ENCODE measurements at places on chromosomes 16 and 17. TPM values are rescaled to one million over a fixed set of nuclear protein-coding genes. Genes with fewer than 3 reads are reported as not detected.

- DNase-seq, result no peak
These were observed 31.7 kb upstream of the ETV4 start for GRCh38 chr17:43577664-43578403.

TP53TG3D gene
- total RNA-seq, result not detected

- no peak for DNase-seq
These were observed 18.3 kb upstream of the CBX8 start for GRCh38 chr17:79814974-79815835.

DNA sequence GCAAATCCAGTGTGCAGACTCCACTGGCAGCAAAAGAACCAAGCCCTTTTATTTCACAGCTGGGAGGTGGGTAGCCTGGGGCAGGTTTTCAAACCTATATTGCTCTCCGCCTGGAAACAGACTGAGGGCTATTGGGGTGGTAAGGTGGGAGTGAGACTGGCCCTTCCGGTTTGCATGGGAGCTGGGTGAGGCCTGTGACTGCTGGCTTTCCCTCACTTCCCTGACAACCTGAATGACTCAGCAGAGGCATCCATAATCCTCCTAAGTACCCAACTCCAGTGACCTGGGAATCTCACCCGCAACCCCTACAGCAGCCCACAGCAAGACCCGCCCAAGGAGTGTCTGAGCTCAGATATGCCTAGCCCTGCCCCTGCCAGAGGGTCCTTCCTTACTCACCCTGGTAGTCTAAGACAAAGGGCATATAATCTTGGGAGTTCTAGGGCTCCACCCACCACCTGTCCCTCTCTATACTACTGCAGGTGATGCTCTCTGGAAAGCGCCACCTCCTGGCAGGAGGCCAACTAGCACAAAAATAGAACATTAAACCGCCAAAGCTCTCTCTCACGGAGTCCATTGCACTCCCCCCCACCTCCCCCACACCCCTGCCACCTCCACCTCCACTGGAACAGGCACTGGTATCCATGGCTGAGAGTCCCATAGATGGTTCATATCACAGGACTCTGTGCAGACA, 602.0 kb upstream of the C16orf82 start:
- DNase-seq, result no peak

VASN gene
- 85.4 TPM for total RNA-seq

- no peak for DNase-seq
These were observed 36.1 kb downstream of the KCNJ2 start for GRCh38 chr17:70205401-70205800.

- DNase-seq, result no peak
These were observed 83.8 kb upstream of the FAM20A start for GRCh38 chr17:68684949-68685357.

NR1D1 gene
- total RNA-seq, result 1.8 TPM

DNA sequence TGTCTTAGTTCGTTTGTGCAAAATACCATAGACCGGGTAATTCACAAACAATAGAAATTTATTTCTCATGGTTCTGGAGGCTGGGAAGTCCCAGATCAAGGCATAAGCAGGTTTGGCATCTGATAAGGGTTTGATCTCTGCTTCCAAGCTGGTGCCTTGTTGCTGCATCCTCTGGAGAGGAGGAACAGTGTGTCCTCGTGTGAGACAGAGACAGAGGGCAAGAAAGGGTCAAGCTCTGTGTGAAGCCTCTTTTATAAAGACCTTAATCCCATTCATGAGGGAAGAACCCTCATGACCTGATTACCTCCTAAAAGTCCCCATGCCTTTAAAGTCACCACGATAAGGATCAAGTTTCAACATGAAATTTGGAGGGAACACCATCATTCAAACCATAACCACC, 55.8 kb upstream of the TANC2 start:
- no peak for DNase-seq

GRCh38 chr16:50718061-50718760, 23.7 kb upstream of the CYLD start:
- DNase-seq, result no peak

- DNase-seq, result peak; percentile 79
These were observed 27.7 kb upstream of the CLEC18B start for GRCh38 chr16:74448990-74449389.

GRCh38 chr17:63370696-63371095, 75.4 kb downstream of the CYB561 start:
- no peak for DNase-seq

RAB26 gene
- not detected for total RNA-seq

DNA sequence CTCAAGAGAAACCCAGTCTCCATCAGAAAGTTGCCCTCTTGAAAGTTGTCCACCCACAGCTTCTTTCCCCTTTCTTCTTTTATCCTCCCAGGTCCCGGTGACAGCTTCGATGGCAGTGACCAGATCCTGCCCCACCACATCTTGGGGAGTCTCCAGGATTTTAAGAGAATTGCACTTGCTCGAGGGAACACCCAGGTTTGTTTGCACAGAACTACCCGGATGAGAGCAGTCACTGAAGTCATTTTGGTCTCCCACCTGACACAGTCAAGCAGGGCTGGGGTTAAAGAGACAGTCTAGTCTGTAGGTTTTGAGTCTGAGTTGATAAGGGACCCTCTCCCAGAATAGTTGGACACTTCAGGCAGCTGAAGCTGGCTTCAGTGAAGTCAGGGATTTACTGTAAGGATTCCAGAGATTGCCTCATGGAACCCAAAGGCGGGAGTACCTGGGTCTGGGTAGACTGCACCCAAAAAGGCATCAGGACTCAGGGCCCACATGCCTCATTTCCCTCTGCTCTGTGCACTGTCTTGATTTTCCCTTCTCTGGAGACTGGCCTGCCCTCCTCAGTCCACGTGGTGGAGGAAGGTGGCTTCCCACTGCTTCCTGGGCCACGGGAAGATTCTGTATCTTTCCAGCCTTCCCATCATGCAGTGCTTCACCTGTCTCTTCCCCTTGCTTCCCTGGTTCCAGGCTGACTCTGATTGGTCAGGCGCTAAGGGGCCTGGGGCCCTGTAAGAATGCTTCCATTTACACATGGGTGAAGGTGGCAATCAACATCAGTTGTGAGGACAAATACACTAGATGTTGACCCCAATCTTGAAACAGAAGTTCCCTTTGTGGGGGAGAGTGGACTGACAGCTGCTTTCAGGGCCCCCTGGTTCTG, 9.5 kb downstream of the MYCBPAP start:
- no peak for DNase-seq

GRCh38 chr16:89564476-89565255, 4.2 kb downstream of the RPL13 start:
- no peak for DNase-seq

CDH3 gene
- 4.9 TPM for total RNA-seq

SHISA9 gene
- total RNA-seq, result 0.03 TPM

DNA sequence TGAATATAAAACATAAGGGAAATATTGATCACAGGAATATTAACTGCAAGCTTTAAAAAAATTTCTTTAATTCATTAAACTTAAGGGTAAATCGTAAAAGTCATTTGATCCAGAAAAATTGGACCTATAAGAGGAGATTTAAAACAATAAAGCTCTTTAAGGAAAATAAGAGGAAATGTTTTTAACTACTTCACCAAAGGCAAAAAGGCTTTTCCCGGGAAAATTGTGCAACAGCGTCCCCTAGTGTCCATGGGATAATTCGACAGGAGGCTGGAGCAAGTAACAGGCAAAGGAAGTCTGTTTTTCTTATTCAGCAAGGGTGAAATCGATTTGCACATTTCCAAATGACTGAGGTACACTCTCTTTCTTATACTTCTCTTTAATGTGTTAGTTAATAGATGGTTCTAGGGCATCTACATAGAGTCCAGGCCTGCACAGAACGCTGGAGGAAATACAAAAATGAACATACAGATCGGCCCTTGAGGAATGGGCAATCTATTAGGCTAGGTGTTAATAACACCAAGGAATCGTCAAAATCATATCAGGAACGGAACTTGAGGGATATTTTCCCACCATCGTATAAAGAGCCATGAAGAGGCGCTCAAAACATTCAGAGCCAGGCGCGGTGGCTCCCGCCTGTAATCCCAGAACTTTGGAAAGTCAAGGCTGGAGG, 61.4 kb downstream of the ZNF18 start:
- no peak for DNase-seq

VTN gene
- 0.08 TPM for total RNA-seq

DNA sequence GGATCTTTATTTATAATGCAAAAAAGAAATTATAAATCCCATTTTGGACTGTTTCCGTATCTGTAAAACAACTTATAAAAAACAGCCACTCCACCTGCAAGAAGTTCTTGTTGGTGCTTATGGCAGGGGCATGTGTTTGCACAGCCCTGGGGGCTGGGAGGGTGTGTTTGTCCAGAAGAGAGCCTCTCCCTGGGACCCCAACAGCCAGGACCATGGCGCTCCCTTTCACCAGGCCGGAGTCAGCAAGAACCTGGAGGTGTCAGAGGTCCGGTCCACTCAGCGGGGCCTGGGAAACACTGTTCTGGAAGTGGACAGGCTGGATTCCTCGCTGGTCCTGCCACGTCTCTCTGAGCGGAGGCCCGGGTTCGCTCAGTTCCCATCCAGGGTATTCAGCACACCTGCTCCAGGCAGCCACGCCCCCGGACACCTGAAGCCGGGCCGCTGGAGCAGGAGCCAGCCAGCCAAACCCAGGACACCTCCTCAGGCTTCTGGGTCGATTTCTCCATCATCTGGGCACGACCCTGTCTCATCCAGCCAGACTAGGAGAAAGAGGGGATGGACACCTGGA, 18.9 kb upstream of the GINS2 start:
- DNase-seq, result no peak

DNA sequence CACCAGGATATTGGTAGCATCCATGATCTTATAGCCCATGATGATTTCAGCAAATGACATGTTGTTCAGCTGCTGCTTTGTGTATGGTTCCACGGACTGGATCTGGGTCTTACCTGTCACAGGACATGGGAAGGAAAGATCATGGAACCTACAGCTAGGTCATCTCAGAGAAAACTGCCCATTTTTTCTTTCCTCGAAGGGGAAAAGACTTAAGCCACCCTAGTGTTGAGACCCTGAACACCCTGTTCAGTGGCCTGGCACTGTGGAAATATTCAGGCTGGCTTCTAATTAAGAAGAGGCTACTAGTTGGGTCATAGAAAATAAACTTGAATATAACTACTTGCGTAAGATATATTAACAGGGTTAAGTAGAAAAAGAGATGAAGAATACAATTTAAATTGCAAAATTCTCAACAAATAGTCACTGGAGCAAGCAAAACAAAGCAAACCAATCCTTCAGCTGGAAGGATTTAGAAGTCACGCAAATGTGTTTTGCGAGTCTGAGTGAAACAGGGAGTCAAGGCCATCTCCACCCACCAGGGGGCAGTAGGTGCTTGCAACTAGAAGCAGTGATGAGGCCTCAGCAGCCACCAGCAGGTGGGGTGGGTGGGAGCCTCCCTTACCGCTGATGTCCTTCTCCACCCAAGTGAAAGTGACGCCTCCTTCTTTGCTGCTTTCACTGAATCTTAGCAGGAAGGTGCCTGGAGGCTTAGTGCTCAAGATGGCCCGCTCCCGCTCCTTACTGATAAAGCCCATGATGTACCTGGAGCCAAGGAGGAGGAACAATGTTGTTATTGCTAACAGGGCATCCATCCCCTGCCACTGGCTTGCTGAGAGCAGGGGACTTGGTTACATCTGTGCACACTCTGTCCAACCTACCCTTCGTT, 34.3 kb downstream of the STAT5A start:
- peak; percentile 84 for DNase-seq

GRCh38 chr16:85519540-85520231, 93.4 kb upstream of the GSE1 start:
- DNase-seq, result no peak

GRCh38 chr16:11684231-11685025, 16.2 kb downstream of the SNN start:
- no peak for DNase-seq

- no peak for DNase-seq
These were observed 22.3 kb upstream of the G6PC1 start for GRCh38 chr17:42878123-42878880.

DNA sequence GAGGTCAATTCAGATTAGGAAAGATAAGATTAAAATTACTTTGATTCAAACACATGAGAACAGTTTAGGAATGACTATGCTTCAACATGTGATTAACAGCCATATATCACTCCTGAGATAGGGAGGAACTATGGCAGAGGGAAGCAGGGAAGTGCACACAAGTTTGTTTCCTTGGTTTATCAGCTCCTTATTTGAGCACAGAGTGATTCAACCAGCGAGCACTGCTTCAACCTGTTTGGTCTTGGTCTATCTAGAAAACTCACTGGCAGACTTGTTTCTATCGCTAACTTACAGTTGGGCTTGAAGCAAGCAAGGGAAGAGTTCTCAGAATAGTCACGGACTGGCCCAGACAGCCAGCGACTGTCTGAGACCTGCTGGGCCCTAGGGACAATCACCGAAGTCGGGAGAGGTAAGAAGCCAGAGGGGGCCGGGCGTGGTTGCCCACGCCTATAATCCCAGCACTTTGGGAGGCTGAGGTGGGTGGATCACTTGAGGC, 23.5 kb downstream of the TUBG1 start:
- DNase-seq, result no peak

DNA sequence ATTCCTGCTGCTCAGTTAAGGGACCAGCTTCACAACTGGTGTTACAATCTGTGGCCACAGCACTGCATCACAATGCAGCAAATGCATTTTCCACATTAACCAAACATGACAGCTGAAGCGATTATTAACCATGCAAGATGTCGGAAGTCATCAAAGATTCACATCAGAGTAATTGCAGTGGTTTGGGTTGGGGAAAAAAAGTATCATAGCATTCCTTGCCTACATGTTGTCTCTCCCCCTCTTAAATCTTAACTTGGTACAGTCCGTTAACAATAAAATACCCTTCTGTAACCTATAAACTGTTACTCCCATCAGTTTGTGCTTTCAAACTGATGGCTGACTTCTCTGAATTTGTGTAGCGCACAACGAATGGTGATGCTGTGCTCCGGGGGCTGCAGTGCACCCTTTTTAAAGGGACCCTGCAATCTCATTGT, 51.6 kb downstream of the NUP93 start:
- no peak for DNase-seq

KRTAP4-4 gene
- total RNA-seq, result not detected

CHST5 gene
- total RNA-seq, result 0.08 TPM

SPATA22 gene
- total RNA-seq, result not detected

GRCh38 chr17:35879773-35880654, at the start of gene CCL5:
Gene CCL5, minus strand, starts transcription at chr17:35880360.
- DNase-seq, result no peak

- no peak for DNase-seq
These were observed 19.3 kb downstream of the MYLK3 start for GRCh38 chr16:46728806-46729205.

GRCh38 chr16:56715126-56715525, 14.8 kb upstream of the NUP93 start:
- no peak for DNase-seq
